ENCODE measurements at places on chromosomes 11 and 22.

GRCh38 chr11:69862331-69862771, 43.1 kb upstream of the FGF3 start:
- no peak for DNase-seq

DNA sequence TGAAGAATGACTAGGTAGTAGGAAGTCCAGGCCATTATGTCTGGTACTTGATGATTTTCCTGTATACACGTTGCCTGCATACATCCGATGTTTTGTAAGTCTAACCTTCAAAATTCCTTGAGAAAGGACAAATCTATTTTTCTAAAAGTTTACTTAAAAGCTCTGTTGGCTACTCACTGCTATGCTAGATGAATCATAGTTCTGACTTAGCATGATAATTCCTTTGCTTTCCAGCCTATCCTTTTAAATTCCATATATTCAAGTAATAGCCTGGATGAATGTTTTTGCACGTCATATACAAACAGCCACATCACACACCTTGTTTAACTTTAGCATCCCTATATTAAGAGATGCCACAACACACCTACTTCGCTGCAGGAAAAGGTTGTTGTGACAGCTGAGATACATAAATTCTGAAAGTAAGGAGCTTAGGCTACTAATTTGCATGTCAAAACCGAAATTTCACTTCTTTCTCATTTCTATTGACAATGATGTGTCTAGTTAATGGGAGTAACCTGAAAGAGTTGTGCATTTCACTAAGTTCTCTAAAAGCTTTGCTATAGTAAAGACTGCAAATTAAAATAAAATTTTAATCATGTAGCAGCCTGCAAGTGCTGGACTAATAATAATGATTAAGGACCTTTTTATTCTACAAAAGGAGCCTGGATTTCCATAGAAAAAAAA, 1116.4 kb downstream of the JRKL start:
- no peak for DNase-seq

DNA sequence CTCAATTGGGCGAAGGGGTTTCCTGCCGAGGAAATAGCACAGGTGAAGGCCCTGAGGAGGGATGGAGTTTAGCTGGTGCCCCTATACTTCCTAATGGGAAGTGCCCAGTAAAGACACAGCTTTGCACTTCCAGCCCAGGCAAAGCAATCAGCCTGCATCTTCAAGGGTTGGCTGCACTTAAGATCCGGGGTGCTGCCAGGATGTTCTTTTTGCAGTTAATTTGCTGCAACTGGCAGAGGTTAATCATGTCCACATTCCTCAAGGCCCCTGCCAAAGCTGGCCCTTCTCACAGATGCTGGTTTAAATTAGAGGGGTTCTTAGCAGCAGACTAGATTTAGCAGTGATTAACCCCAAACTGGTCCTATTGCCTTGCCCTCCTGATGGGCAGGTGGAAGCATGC, 137.7 kb upstream of the NAV2 start:
- no peak for DNase-seq

DNA sequence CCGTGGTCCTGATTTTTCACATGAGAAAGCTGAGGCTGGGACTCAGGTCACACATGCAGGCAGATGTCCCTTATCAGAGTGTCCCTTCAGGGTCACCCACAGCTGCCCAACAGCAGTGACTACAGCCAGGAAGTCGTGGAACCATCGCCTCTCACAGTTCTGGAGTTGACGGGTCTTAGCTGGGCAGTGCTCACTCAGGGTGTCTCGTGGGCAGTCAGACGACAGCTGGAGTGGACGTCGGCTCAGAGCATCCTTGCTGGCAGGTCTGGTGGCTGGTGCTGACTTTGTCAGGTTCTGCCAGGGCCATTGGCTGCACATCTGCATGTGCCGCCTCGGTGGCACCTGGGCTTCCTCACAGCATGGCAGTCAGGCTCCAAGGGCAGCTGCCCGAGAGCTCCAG, 35.6 kb upstream of the TH start:
- no peak for DNase-seq

DNA sequence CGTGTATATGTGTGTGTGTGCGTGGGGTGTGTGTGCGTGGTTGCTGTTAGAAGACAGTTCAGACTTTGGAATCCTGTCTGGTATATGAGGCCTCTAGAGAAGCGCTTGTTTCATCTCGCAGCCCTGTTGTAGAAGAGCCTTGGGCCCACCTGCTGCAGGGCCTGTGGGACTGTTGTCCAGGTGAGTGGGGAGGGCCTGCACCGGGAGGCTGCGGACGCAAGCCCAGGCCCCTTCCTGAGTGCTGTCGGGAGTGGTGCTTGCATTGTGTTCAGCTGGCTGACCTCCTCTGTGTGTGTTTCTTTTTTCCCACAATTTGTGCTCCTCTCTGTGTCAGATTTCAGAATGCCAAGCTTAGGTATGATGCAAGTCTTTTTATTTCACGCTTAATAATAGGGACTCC, 128.4 kb downstream of the TBC1D22A start:
- DNase-seq = no peak

- DNase-seq = no peak
These were observed 13.2 kb downstream of the RAC2 start for GRCh38 chr22:37230673-37231405.

DNA sequence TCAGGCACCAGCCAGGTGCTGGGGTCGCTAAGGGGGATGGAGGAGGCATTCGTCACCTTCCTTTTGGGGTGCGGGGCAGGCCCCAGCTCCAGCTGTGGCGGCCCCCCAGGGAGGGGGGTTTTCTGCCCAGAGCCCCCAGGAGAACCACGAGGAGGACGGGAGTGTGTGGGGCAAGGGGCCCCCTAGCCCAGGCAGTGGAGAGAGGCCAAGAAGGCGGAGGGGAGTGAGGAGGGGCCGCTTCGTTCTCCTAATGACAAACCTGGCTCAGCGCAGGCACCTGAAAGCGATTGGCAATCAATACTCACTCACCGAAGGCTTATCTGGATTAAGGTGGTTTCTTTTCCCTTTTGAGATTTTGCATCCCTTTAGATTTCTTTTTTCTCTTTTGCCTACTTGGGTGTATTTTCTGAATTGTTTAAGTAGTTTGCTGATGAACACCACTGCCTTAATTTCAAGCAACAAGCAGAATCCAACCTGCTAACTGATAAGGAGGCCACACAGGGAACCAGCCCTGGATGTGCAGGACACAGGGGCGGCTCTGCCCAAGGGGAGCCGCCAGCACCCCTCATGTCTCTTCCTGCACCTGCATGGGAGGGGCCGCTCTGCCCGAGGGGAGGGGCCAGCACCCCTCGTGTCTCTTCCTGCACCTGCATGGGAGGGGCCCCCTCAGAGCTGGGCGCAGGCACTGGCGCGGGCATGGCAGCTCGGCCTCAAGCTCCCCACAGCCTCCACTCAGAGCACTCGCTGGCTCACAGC, 122.3 kb downstream of the BRD1 start:
- no peak for DNase-seq

- no peak for DNase-seq
These were observed 98.3 kb downstream of the PKNOX2 start for GRCh38 chr11:125262830-125263218.
